ENCODE measurements at places on chromosomes 6 and 20.

- no peak for DNase-seq
Observed at GRCh38 chr20:59217794-59218280, 54.2 kb downstream of the ZNF831 start.

- DNase-seq: no peak
Observed at GRCh38 chr6:139510040-139510790, 135.8 kb upstream of the CITED2 start.

GRCh38 chr6:52958546-52959255, 36.4 kb downstream of the GSTA4 start:
- no peak for DNase-seq

- no peak for DNase-seq
Observed at GRCh38 chr6:129645106-129645829, 64.7 kb downstream of the ARHGAP18 start.

GRCh38 chr6:158415666-158416065, 103.4 kb downstream of the TULP4 start:
- DNase-seq: no peak

DNA sequence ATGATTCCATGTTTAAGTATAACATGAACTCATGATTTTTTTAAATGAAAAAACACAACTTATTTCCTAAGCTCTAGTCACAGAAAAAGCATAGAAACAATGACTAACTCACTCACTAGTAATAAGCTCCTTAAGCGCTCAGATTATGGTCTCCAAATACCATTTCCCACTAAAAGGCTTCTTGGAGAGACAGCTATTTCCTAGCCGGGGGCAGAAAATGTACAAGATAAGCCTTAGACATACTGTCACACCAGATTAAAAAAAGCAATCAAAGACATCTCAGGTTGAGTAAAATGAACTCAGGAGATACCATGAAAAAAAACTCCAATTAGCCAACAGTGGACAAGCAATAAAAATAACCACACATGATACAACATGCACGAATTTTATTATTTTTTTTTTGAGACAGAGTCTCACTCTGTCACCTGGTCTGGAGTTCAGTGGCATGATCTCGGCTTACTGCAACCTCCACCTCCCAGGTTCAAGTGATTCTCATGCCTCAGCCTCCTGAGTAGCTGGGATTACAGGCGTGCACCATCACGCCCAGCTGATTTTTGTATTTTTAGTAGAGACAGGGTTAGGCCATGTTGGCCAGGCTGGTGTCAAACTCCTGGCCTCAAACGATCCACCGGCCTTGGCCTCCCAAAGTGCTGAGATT, 14.9 kb downstream of the SRPK1 start:
- no peak for DNase-seq

- no peak for DNase-seq
Observed at GRCh38 chr6:123316733-123317323, 319.9 kb downstream of the TRDN start.

DNA sequence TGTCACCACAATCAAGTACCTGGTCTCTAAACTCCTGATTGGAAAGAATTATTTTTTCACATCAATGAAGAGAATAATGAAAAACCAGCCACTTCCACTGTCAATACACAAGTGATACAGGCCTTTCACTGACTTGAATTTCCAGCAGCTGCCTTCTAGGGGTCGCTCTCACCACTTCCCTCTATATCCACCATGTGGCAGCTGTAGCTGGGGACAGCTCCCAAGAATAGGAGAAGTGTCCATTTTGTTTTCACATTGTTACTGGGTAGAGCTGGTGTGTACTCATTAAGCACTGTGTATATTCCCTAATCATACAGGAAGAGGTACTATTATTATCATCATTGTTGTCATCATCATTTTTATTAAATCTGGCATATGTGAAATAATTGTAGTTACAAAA, 438.4 kb upstream of the SPTLC3 start:
- DNase-seq: no peak

GRCh38 chr6:31525553-31525931, 3.2 kb upstream of the MCCD1 start:
- DNase-seq: no peak
